Activated naive CD8-positive, alpha-beta T cell treated with anti-CD3 and anti-CD28 coated beads, Interleukin-2, amount 10 ng/mL, durations not matched to agents 7 days and 5 days (primary cell): ENCODE measurements at places on chromosomes 11 and 22. TPM values are rescaled to one million over a fixed set of nuclear protein-coding genes. Genes with fewer than 3 reads are reported as not detected.

Gene OR51B5
- not detected for total RNA-seq

Gene CAPN5
- total RNA-seq, result 2.8 TPM

Gene LRRN4CL
- 0.23 TPM for total RNA-seq

Gene GAS2
- total RNA-seq, result 1.9 TPM

DNA sequence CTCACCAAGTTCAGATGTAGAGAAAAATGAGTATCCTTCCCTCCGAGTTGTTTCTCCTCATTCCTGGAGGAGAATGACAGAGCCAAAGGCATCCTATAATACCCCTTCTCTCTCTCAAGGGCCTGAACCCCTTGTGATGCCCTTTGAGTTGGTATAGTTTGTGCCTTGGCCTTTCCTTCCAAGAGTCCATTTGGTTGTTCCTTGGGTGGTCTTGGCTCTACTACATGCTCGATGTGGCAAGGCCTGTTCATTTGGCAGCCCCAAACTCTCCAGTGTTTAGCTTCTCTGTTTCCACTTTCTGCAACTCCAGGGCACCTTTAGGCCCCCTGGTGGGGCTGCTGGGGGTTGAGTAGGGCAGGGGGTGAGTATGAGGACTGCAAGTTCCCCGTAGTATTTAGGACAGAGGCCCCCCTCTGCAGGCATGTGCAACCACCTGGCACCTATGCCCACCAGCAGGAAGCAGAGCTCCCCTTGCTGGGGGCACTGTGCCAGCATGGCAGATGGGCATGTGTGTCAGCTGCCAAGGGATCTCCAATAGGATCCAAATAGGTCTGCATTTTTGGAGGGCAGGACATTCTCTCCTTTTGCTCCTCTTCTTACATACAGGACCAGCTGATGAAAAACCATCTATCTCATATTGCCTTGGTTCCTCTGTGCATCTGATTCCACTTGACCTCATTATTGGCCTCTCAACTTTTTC, 217.2 kb upstream of the CADM1 start:
- H3K36me3 ChIP-seq, result no peaks in the 10 kb centered on the region
- no peaks in the 10 kb centered on the region for H3K4me1 ChIP-seq
- no peak overlapping the region for H3K27ac ChIP-seq

GRCh38 chr22:50089231-50089630, 575 bp upstream of the MOV10L1 start:
- H3K4me1 ChIP-seq, result peaks cover 6% of the 10 kb centered on the region
- no peak for DNase-seq
- no peak overlapping the region for H3K4me3 ChIP-seq
- H3K27me3 ChIP-seq, result peaks cover 15% of the 10 kb centered on the region
- H3K27ac ChIP-seq, result no peak overlapping the region

- H3K27me3 ChIP-seq, result peaks cover 6% of the 10 kb centered on the region
- H3K27ac ChIP-seq, result no peak overlapping the region
- H3K4me3 ChIP-seq, result no peak overlapping the region
- DNase-seq, result no peak
- no peaks in the 10 kb centered on the region for H3K4me1 ChIP-seq
- H3K36me3 ChIP-seq, result no peaks in the 10 kb centered on the region
Measured at GRCh38 chr11:119641983-119642745, 86.8 kb downstream of the NECTIN1 start.

GRCh38 chr22:19991395-19991644, 25.3 kb downstream of the ARVCF start:
- no peaks in the 10 kb centered on the region for H3K4me1 ChIP-seq
- H3K27me3 ChIP-seq, result peaks cover 2% of the 10 kb centered on the region
- no peak overlapping the region for H3K27ac ChIP-seq
- no peak for DNase-seq

GRCh38 chr22:43346521-43346929, 3.4 kb upstream of the SCUBE1 start:
- DNase-seq, result peak; percentile 78
- H3K27me3 ChIP-seq, result peaks cover 33% of the 10 kb centered on the region
- no peak overlapping the region for H3K4me3 ChIP-seq

- H3K36me3 ChIP-seq, result no peaks in the 10 kb centered on the region
- H3K4me1 ChIP-seq, result no peaks in the 10 kb centered on the region
- peaks cover 29% of the 10 kb centered on the region for H3K27me3 ChIP-seq
- no peak overlapping the region for H3K4me3 ChIP-seq
- H3K27ac ChIP-seq, result no peak overlapping the region
- no peak for DNase-seq
Measured at GRCh38 chr11:108601150-108601549, 7.6 kb upstream of the EXPH5 start.

DNA sequence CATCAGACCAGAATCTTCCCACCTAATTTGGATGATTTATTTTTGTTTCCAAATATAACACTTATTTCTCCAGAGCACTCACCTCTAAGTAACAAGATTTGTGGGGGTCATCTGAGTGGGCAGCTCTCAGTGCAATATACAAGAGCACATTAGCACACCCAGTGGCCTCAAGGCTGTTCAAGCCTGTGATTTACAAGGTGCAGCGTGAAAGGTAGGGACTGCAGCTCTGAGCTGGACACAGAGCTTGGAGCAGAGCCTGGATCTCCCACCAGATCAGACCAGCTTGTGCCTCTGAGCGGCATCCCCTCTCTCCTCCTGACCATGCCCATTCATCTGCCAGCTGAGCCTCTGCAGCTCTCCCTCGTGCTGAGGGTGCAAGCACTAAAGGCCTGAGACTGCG, 323.3 kb upstream of the ZC3H12C start:
- H3K27ac ChIP-seq, result no peak overlapping the region
- no peak for DNase-seq
- H3K27me3 ChIP-seq, result peaks cover 4% of the 10 kb centered on the region
- no peaks in the 10 kb centered on the region for H3K4me1 ChIP-seq
